ENCODE measurements at places on chromosomes 2 and 18.

DNA sequence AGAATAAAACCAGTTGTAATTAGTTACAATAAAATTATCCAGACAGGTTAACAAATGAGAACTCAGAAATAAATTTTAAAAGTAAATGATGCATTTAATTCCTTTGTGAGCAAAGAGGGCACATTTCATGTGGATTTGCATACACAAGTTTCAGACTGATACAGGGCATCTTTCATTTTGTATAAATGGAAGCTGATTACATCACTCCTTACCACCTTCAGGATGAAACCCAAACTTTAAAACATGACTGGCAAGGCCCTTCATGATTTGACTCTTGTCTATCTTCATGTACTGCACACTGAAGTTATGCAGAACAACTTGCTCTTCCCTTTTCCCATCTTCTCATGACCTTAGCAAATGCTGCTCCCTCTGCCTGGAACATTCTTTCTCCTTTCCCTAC, 26.9 kb downstream of the EFEMP1 start:
- DNase-seq: no peak

DNA sequence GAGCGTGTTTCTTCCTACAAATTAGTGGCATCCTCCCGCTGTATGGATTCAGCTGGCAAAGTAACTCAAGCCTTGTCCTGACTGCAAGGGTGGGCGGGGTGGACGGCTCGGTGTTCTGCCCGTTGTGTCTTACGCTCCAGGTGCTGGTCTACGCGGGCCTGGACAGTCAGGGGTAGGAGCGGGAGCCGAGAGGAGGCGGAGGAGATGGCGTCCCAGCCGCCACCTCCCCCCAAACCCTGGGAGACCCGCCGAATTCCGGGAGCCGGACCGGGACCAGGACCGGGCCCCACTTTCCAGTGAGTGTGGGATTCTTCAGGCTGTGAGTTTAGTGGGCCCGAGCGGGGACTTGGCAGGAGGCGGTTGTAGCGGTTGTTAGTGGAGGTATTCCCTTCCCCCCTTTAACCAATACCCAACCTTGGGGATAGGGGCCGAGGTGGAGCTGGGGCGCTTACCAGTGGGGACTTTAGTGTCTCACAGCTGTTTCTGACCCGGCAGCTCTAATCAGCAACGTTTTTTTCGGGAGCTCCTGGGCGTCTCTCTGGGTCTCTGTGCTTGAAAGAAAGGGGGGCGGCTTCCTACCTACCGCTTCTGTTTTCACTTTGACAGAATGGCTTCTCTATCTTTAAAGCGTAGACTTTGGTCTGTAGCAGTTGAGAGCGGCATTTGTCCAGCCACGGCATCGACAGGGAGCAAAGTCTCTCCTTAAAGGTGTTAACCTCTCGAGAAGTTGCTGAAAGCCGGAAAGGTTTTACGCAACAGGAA, at the start of the genes PEX13 and PUS10:
Gene PEX13, plus strand, starts transcription at position 165 of the 762 bp plus-strand sequence. Its CDS starts 40 bp downstream, at position 205.
Gene PUS10, minus strand, starts transcription at position 700 of the 762 bp plus-strand sequence. CDS start 6,365 bp downstream, outside the sequence.
- DNase-seq: peak; percentile 71

DNA sequence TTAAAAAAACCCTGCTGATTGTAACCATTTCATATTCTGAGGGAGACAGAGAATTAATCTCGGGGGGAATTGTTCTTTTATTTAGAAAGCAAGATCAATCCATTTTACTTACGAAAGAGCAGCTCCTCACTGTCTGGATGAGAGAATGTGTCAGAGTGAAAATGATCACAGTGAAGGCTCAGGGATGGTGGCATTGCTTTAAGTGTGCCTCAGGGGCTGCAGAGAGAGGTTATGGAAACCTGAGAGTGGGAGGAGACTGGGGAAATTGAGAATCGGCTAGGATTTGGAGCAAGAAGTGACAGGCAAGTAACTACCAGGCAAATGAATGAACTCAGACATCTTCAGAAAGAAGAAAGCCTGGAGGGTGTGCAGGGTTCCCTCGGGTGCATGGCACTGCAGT, 34.2 kb downstream of the MRPL35 start:
- no peak for DNase-seq

DNA sequence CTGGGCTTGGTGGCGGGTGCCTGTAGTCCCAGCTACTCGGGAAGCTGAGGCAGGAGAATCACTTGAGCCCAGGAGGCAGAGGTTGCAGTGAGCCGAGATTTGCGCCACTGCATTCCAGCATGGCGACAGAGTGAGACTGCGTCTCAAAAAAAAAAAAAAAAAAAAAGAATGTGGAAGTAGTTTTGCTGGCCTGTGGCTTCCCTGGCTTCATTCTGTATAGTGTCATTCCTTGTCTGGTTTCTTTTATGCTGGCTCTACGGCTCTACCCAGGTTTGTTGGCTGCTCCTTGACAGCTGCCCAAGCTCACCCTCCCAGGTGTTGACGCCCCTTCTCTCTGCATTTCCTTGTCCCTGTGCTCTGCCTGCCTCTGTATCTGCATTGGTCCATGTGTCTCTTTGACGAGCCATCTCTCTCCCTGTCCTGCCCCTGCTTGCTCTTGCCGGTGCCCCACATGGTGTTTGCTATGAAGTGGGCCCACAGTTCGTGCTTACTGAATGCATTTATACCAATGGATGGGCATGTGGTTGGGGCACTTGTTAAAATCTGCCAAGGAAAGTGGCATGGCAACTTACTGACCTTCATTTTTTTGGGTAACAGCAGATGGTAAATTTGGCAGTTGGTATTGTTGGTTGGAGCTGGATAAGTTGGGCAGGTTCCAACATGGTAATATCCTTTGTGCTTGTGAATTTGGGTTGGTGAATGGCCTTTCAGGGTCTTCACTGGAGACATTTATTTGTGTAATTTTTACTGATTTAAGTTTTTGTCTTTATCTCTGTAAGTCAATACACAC, 113.9 kb downstream of the MAP4K4 start:
- DNase-seq: no peak

GRCh38 chr18:41244591-41245037, 710.4 kb upstream of the PIK3C3 start:
- no peak for DNase-seq

DNA sequence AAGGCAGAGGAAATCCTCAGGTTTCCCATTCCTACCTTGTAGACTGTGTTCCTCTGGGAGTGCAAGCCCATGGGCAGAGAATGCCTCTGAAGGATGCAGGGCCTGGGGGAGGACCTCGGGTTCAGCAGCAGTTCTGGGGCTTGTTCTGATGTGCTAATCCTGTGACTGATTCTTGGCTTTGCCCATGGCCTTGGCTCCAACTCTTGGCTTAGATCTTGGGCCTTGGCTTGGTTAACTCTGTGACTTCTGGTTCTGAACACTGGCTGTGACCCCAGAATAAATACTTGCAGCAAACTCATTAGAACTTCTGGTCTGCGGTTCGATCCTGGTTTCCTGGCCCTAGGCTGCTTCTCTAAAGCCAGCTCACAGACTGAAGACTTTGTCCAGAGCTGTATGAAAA, 366.9 kb upstream of the ZEB2 start:
- DNase-seq: no peak

DNA sequence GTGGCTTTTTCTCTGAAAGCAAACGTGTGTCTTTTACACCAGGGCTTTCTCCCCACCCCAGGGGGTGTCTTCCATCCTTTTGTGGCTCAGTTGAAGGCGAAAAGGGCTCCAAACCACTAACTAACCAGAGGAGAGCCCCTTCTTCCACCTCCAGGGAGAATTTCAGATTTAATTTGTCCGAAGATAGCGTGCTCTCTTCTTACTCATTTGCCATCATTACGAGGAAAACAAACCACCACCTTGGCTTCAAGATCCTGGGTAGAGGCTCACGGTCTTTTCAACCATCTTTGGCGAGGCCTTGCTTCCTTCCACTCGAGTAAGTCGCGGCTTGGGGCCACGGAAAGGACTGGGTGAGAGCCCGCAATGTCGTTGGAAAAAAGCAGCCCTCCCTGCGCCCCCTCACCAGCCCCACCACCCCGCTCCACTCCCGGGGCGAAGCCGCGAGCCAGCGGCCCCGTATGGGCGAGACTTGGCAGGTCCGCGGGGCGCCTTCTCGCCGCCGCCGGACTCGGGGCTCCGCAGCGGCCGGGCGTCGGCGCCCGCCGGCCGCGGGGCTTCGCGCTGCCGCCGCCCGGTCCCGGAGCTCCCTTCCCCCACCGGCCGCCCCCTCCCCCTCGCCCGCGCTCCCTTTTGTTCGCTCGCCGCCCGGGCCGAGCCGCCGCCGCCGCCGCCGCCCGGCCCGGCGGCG, 1.7 kb upstream of the ZNF532 start:
- no peak for DNase-seq

DNA sequence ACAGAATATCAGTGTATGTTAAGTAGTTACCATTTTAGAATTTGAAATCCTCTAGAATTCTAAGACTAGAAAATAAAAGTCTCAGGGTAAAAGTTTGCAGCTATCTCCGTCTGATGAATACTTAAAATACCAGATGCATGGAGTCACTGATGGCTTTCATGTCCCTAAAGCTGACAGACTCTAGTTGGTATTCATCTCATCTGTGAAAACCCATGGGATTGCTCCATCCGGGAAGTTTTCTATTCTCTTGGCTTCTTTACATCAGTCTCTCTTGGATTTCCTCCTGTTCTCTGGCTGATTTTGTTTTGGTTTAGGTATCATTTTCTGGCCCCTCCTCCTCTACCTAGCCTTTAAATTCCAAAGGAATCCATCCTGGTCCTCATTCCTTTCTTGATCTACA, 465.6 kb upstream of the POU3F3 start:
- no peak for DNase-seq

DNA sequence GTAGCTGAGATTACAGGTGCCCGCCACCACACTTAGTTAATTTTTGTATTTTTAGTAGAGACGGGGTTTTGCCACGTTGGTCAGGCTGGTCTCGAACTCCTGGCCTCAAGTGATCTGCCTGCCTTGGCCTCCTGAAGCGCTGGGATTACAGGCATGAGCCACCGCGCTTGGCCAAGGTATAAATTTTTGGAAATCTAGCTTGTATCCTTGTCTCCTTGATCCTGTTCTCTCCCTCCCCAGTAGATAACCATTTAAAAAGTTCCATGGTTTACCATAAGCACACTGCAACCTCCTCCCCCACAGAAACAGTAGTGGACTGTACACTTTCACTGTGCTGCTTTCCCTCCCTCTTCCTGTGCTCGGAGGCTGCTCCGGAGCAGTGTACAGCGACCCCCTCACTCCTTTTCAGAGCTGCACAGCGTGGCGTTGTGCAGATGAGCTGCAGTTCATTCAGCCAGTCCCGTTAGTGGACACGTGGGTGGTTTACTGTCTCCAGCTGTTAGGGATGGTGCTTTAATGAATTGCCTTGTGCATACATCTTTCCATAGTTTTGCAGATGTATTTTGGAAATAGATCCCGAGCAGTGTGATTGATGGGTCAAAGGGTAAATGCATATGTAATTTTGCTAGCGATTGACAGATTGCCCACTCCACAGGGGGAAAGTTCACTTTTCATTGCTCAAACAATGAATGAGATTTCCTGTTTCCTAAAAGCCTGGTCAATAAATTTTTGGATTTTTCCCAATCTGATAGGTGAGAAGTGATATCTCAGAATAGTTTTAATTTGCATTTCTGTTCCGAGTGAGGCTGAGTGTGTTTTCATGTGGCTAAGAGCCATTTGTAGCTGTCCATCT, 14.8 kb downstream of the ASB1 start:
- DNase-seq: no peak

DNA sequence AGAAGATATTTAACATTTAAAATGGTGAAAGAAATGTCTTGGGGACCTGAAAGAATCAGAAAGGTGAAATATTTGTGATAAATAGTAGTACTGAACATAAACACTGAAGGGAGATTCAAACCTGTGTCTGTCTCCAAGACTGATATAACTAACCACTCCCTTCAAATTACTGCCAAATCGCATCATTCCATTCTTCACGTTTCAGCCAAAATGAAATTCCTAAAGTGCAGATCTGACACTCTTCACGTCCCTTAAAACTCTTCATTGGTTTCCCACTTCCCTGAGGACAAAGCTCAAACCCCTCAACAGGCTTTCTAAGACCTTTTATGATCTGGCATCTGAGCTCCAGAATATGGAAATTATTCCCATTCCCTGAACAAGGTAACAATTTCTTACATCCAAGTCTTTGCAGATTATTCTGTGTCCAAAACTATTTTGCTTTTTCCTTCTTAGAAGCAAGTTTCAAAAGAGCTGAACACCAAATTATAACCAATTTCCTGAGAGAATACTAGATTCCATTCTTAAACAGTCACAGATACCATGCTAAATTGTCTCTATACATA, 18.9 kb downstream of the SLC8A1 start:
- DNase-seq: no peak

GRCh38 chr18:51614967-51615571, 417.6 kb upstream of the MEX3C start:
- no peak for DNase-seq

DNA sequence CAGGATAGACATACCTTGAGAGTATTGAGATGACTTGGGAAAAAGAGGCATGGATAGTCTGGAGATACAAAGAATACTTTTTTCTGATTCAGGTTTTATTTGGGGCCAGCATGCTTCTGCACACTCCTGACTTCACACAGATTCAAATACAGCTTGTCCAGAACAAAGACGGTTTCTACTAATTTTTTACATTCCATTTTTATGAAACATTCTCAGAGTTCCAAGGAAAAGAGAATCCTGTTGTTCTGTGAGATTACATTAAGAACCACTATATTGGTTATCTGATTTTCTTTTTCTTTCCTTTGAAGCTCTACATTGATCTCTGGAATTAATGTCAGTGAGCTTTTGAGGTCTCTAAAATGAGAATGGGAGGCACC, 41.0 kb downstream of the PTPRM start:
- no peak for DNase-seq

GRCh38 chr18:50578651-50579050, 18.8 kb downstream of the MAPK4 start:
- no peak for DNase-seq

- DNase-seq: no peak
Observed at GRCh38 chr2:189763908-189764661, 1.5 kb upstream of the OSGEPL1 start.

DNA sequence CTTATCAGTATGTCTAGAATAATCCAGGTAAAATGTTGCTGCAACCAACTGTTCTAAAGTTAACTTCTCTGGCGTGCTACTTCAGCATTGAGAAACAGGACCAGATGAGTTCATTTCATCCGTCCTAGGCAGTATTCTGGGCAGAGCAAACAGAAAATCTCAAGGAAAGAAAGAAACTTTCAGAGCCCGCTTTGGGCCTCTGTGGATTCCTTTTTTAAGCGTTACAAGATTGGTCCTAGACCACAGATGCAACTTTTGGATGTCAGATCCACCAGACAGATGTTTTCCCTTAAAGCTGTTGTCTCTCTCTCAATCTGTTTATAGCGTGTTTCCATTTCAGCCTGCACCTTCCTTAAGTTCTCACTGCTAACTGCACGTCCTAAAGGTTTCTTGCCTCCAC, 75.0 kb downstream of the BCL2 start:
- DNase-seq: no peak

Data from NCI-H187 (cell line).